Hematopoietic multipotent progenitor cell treated with erythropoietin and hydrocortisone succinate and interleukin-3 and kit ligand, for 8 days (in vitro differentiated cells): ENCODE measurements at places on chromosomes 16 and 17.

DNA sequence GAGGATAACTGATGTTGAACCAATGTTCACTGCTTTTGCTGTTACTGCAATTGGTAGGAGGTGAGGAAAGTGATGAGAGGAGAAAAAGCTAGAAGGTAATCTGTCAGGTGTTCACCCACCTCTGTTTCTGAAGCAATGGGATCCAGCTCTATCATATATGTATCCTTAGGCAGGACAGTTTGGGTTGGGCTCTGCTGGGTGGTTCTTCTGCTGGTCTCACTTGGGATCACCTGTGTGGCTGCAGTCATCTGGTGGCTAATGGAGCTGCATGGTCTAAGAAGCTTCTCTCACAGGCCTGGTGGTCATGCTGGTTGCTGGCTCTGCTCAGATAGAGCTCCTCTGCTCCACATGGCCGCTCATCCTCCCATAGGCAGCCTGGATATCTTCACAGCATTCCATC is 40.2 kb upstream of the ZCCHC14 start:
- no peak for DNase-seq

DNA sequence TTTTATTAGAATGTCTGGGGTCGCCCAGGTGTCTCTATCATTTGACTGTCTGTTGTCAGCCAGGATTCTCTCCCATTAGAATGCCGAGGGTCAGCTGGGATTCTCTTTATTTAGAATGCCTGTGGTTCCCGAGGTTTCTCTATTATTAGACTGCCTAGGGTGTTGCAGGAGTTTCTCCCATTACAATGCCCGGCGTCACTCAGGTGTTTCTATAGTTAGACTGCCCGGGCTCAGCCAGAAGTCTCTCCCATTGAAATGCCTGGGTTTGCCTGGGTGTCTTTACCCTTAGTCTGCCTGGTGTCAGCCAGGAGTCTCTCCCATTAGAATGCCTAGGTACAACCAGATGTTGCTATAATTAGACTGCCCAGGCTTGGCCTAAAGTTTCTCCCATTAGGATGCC is 2252.0 kb downstream of the TP53TG3F start:
- no peak for DNase-seq

GRCh38 chr17:81961521-81962498 is 823 bp upstream of the NOTUM start:
- no peak for DNase-seq

GRCh38 chr17:50117202-50118051 is 12.5 kb downstream of the SAMD14 start:
- DNase-seq = peak; percentile 48

GRCh38 chr17:8951206-8951605 is 14.3 kb downstream of the PIK3R5 start:
- no peak for DNase-seq
